GM12892 (cell line): ENCODE measurements at places on chromosomes 3 and 15.

DNA sequence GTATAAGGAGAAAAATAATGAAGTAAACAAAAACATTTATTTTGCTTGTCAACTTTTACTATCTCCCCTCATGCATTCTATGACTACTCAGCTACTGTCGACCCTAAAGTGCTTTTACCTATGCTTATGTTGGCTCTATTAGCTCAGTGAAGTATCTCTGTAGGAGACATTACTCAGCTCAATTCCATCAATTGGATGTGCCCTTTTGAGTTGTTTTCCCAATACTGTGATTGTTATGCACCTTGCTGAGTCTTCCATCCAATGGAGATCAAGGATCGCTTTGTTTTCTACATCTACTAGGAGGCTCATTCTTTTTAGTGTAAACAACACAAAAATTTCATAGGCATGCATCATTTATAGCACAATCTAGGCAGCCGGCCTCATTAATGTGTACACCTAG, 403.8 kb upstream of the ARL6 start:
- DNase-seq: no peak

- DNase-seq: no peak
Measured at GRCh38 chr15:50128266-50128665, 9.2 kb upstream of the ATP8B4 start.

- DNase-seq: peak; percentile 80
Measured at GRCh38 chr15:89361451-89362202, 27.0 kb upstream of the POLG start.

GRCh38 chr3:169091196-169091823, 572.2 kb downstream of the MECOM start:
- DNase-seq: no peak

GRCh38 chr15:45048794-45049631, 26.0 kb downstream of the SORD start:
- DNase-seq: no peak

DNA sequence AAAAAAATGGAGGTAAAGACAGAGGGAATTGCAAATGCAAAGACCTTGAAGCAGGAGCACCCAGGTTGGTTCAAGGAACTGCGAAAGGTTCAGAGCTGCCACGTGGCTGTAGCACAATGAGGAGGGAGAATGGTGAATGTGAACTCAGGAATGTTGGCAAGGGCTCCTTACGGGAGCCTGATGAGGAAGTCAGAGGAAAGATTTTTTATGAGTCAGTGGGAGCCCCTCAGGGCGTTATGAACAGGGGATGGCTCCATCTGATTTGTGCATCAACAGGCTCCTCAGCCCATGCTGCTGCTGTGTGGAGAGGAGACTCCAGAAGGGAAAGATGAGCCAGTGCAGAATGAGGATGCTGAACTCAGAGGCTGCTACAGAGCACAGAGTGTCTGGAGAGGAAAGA, 194.4 kb downstream of the ARRDC4 start:
- DNase-seq: no peak

- DNase-seq: no peak
Measured at GRCh38 chr3:176087066-176087697, 1110.1 kb downstream of the TBL1XR1 start.

DNA sequence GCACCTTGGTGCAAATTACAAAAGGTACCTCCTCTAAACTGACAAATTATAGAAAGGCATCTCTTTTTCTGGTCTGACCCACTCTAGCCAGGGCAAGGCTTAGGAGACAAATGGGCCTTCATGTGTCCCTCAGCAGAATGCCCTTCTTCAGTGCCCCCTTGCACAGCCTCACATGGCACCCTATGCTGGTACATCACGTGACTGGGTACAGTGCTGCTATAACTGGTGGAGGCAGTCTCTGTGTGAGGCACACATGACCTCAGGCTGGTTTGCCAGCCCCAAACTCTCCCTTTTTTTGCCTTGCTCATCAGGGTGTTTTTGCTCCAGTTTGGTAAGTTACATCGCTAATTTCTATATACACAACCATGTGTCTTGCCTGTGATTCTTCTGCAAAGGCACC, 3.1 kb downstream of the CLEC3B start:
- DNase-seq: no peak

- no peak for DNase-seq
Measured at GRCh38 chr3:187951452-187952190, 202.3 kb upstream of the LPP start.

DNA sequence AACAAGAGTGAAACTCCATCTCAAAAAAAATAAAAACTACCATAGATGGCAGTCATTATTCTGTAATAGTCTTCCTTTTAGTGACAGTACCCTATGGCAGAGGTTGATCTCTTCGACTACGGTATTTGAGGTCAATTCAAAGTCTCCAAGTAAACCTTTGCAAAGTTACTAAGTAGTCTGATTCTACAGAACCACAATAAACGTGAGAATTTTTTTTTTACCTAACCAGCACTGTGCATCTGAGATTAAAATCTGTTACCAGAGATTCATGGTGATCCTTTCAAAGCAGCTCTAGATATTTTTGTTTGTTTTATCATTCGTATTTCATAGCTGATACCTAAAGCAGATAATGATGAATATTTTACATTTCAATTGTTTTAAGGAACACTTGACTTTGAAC, 86.6 kb upstream of the CHD2 start:
- DNase-seq: no peak

- DNase-seq: no peak
Measured at GRCh38 chr15:55218056-55218455, 21.3 kb upstream of the RSL24D1 start.

- no peak for DNase-seq
Measured at GRCh38 chr3:136624894-136625815, 127.0 kb downstream of the STAG1 start.

- DNase-seq: no peak
Measured at GRCh38 chr3:143210141-143210540, 90.6 kb downstream of the CHST2 start.

DNA sequence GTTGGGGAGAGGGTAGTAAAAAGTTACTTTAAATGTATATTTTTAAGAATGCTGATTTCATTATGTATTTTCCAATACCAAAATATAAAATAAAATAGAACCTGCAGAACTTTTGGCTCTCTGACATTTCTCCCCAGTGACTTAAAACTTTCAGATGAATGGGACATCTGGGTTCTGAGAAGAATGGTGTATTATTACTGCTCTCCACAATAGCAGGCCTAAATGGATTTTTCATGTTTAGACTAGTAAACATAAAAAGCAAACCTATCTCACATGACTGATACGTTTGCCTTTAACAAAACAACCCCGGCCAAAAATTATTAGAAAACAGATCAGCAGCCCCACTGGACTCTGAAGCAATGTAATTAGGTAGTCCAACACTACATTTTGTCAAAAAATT, 73.8 kb downstream of the FHIT start:
- DNase-seq: no peak

- no peak for DNase-seq
Measured at GRCh38 chr15:74136540-74136813, 6.1 kb downstream of the ISLR2 start.

DNA sequence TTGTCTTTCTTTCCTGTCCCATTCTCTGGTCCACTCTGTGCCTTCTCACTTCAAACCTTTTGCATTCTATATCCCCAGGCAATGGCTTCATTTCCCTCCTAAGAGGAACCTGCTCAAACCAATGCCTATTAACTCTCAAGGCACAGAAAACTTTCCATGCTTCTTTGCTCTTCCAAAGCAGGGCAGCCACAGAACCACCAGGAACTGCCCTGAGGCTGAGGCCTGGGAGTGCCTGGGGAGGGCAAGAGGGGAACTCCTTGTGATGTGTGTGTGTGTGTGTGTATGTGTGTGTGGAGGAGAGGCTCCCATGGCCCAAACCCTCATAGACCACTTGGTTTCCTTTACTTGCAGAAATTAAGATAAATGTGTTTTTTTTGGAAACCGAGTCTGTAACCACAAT, 14.1 kb upstream of the PGPEP1L start:
- DNase-seq: no peak

GRCh38 chr15:70357453-70357852, 259.7 kb upstream of the TLE3 start:
- DNase-seq: no peak

DNA sequence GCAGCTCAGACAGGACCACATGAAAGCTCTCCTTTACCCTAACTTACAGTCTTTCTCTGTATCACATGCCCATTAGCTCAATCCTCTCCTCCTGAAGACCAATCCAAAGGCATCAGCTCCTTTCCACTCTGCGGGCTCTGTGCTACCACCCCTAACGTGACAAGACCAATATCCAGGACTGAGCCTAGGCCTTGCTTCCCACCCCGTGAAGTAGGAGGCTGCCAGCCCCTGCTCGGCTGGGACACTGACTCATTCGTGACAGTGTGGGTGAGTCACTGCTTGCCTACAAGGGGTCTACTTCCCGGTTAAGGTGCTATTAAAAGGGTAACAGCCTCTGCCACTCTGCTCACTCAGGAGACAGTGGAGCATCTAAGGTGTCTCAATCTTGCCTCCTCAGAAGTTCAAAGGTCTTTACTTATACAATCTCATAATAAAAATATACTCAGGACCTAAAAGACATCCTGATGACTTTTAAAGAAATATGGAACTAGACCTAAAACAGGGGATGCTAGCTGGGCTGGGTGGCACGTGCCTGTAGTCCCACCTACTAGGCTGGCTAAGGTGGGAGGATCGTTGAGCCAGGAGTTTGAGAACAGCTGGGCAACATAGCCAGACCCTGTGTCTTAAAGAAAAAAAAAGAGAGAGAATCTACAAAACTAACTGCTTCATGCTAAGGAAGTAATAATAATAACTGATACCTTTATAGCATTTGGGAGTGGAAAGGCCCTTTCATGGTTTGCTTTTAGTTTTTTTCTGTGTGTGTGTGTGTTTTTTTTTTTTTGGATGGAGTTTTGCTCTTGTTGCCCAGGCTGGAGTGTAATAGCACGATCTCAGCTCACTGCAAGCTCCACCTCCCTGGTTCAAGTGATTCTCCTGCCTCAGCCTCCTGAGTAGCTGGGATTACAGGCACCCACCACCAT, 55.0 kb downstream of the TMEM44 start:
- DNase-seq: no peak

DNA sequence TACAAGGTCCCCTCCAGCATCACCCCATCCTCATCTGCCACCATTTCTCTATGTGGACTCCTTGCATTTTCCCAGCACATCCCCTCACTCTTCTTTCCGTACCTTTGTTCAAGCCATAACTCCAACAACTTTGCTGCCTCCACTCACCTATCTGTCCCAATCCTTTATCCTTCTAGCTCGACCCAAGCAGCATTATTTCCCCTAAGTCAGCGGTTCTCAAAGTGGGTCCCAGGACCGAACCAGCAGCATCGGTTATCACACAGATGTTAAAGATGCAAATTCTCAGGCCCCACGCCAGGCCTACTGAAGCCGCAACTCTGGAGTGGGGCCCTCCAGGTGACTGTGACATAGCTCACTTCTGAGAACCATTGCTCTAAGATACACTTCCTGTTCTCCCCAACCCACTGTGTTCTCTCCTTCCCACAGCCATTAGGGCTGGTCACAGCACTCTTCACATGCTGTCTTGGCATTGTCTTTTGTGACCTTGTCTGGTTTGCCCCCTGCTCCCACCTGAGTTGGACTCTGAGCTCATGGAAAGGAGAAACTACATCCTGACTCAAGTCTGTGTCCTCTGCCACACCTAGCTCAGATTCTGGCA, 56.2 kb downstream of the AAGAB start:
- DNase-seq: no peak

DNA sequence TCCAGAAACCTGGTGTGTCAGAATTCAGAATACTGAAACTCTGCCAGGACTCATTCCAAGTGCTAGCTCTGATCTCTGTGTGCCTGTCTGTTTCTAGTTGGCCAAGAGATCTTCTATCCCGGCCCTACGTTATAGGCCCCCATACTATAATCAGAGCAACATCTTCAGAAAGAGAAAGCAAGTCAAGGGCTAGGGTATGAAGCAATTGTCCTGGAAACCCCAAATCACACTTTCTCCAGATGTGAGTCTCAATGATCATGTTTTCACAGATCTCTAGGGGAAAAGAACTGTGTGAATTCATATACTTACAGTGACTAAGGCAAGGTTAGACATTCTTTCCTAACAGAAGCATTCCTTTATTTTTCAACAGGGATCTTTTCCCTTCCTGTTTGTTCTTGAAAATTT, 309.7 kb downstream of the SLC9A9 start:
- DNase-seq: no peak

- no peak for DNase-seq
Measured at GRCh38 chr15:47750740-47751262, 33.5 kb downstream of the SEMA6D start.

GRCh38 chr3:71681224-71681668, 44.0 kb downstream of the EIF4E3 start:
- no peak for DNase-seq

DNA sequence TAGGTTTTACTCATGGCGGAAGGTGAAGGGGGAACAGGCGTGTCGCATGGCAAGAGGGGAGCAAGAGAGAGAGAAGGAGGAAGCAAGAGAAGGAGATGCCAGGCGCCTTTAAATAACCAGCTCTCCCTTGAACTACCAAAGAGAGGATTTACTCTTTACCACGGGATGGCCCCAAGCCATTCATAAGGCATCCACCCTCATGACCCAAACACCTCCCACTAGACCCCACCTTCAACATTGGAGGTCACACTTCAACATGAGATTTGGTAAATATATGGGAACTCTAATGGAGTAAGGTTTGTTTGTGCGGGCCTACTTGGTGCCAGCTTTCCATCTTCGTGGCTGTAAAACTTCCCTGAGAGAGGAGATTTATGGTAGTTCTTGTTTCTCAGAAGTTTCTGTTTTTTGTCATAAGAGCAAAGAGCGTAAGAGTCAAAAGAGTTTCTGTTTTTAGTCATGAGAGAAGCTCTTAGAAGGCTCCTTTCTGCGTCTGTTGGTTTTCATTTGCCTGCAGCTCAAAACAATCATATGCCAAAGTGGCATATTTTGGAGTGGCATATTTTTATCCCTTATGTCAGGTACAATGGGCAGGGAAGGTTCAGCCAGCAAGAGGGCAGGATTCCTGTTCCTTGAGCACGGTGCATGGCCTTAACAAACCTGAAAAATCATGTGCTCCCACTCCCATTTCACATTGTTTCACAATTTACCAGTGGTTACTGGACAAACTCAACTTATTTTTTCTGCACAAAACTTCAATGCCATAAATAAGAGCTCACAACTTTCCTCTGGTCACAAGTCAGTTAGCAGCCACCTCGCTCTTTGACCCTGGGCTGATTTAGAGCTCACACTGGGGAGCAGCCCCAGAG, 12.5 kb downstream of the PML start:
- no peak for DNase-seq
